Stimulated activated CD4-positive, alpha-beta T cell treated with anti-CD3 and anti-CD28 coated beads, Interleukin-1b, Interleukin-23, amount 100 ng/mL, for 4 hours (primary cell): ENCODE measurements at places on chromosomes 5 and 9.

GRCh38 chr9:127598839-127599549 lies 13.1 kb upstream of the STXBP1 start:
- DNase-seq, result no peak

DNA sequence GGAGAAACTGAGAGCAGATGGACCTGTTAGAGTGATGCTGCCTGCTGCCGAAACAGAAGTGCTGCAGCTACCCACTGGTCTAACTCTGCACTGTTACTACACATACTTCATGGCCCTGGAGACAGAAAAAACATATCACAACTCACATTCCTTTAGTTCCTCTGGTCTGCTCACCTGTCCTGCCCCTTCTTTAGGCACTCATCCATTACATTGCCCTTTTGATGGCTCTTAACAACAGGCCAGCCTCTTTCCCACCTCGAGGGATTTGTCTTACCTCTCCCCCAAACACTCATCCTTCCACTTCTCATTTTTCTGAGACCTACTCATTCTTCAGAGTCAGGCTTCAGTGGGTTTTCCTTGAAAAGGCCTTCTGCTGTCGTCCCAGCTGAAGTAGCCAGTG lies 49.2 kb downstream of the KCTD16 start:
- DNase-seq, result no peak

DNA sequence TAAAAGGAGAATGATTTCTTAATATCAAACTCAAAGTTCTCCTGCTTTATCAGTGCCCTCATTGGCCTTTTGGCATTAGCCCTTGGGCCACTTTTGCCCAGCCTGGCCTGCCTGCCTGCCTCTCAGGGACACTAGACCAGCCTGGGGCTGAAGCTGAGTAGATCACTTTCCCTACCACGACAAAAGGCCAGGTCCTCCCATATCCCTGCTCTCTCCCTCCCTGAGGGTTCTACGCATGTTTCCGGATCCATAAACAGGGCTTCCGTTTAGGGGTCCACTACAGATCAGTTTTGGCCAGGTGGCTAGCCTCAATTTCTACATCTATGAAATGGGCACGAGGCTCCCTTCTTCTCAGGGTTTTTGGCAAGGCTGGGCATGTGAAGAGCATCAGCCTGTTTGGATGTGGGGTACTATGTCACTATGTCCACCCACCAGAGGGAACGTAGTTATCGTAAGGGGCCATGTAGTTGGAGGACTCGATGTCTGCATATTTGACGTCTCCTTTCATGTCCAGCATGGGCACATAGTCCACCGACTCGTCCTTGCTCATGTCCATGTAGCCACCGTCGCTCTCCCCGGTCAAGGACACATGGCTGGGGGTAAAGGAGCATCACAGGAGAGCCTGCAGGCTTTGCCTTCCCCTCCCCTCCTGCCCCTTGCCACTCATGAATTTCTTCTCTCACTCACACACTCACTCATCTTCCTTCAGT lies 34.0 kb downstream of the PDGFRB start:
- no peak for DNase-seq

DNA sequence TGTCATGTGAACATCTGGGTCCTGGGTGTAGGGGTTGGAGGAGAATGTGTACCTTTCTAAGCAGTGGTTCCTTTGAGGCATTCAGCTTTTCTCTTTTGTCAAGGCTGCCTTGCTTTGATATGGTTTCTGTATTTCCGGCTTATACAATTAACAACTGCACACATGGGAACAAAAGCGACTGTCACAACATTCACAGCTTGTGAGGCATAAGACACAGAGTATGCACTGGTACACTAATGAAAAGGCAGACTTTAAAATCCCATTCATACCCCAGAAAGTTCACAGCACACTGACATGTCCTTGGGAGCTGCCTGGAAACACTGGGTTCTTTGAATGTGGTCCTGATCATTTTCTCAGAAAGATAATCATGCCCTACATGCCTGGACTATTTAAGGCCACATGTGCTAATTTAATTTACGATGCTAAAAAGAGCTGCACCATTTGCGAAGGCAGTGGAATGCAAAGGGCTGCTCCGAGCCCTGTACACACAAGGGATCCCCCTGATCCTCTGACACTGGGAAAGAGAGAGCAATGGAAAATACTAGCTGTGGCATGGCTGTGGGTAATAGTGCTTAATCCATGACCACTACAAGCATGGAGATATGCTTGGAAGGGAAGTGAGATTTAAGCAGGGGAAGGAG lies 131.8 kb downstream of the EFNA5 start:
- DNase-seq, result no peak

GRCh38 chr9:115146581-115147021 lies 28.6 kb upstream of the TNC start:
- no peak for DNase-seq

DNA sequence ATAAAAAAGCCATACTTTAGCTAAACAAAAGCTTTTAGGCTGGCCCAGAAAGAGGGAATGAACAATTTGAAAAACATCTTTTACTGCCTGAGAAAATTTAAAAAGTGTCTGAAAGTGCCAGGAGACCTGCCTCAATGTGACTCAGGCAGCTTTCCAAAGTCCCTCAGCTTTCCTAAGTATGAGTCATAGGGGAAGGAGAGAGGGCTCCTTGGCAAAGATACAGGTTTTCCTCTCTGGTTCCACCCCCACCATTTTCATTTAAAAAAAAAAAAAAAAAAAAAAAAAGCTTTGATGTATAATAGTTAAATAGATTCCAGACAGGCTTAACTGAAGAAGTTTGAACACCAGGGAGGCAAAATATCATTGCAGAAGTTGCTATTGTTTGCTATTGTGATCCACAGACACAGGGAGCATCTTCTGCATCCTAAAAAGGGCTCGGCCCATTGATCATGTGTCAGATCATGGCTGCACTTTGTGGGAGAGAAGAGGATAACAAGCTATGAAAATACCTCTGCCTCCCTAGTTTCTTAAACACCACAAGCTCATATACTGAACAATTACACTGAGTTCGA lies 71.5 kb downstream of the MRPS27 start:
- DNase-seq, result no peak

DNA sequence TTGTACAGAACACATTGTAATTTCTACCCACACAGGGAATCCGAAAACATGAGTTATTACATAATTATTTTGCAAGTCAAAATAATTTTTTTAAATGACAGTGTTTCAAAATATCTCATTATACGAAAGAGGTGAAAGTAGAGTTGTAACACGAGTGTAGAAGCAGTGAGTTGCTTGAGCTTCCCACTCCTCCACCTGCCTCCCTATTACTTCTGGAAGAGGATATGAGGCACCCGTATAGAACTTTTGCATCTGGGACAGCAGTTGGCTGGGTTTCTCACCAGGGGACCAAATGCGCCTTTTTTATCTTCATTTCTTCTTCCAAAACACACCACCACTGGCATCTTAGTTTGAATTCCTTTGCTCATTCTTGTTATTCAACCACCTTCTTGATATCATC lies 779.0 kb upstream of the COX7C start:
- DNase-seq, result no peak

DNA sequence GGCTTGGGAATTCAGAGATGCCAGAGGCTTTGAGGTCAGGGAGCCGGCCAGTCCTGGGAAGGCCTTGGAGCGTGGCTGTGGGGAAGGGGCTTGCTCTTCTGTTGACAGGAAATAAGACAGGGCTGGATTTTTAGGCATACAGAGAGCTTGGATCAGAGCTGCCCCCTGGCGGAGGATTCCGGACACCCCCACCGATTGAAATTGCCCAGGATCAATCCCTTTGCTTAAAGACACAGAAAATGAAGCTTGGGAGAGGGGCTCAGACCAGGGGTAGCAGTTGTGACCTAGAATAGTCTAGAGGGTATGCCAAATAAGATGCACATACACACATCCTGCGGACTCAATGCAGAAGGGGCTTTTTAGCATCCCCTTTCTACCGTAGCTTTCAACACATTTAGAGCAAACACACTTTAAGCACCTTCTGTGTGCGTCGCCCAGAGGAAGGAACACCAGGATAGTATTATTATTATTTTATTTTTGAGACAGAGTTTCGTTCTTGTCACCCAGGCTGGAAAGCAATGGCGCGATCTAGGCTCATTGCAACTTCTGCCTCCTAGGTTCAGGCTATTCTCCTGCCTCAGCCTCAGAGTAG lies 1.7 kb upstream of the NTMT1 start:
- DNase-seq, result peak; percentile 70

DNA sequence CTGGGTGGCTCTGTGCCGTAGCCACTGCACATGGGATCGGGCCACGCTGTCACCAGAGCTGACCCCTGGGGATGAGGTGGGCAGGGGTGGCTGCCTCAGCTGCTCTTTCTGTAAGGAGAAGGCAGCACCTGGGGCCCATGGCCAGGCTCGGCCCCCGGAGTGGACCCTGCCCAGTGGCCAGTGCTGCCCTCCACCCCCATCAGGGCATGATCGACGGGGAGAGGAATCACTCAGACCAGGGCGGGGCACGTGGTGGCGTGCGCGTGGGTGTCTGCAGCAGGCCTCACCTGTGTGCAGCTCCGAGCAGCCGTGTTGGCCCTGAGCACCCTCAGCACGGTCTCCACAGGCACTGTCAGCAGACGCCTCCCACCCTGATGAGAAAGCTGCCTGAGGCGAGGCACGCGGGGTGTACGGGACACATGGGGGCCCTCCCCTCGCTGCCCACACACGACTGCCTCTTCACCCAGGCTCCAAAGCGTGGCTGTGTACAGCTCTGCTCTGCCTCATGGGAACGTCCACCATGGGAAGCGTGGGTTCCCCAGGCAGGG lies 8.6 kb upstream of the CARD9 start:
- DNase-seq, result no peak

DNA sequence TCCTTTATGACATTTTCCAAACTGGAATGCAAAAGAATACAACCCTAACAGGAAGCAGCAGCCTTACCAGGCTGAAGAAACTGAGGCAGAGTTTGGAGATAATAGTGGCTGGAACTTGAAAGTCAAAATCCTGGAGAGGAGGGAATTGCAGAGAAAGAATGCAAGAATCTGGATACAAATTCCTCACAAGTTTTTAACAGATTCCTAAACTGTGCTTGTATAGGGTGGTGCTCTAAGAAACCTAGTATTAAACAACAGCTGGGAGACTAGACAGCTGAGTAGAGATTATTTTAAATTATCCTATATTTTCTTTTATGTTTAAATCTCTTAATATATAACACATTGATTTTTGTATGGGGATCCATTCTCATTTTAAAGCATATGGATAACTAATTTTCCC lies 30.7 kb downstream of the INVS start:
- DNase-seq, result no peak

DNA sequence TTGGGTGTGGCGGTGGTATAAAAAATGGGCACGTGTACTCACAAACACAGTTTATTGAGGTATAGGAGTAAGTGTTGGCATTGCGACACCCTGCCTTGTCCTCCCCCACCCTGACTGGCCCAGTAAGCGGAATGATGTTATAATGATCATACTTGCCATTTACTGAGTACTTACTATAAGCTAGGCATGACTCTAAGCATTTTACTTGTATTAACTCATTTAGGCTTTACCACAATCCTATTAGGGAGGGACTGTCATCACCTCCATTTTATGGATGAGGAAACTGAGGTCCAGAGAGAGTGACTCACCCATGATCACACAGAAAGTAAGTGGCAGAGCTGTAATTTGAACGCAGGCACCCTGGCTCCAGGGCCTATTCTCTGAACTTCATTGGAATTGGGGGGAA lies 2.3 kb downstream of the SMIM3 start:
- DNase-seq, result no peak

DNA sequence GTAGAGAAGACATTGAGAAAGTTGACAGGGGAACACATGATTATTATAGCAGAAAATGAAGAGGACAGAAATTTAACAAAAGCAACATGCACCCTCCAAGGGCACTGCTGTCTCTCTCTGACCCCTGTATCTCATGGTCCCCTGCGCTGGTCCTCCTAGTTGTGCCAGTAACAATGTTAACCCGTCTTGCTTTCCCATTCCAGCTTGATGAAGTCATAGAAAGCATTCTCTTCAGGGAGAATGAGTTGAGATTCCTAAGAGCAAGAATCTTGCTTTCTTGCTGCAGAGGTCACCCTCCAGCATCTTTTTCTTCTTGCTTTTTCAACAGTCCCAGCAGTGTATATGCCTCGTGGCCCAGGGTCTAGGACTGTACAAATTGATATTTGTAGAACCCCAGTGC lies 279.6 kb upstream of the ADAMTSL1 start:
- no peak for DNase-seq

- DNase-seq, result no peak
Observed at GRCh38 chr9:81627481-81627880, 61.9 kb downstream of the TLE1 start.

DNA sequence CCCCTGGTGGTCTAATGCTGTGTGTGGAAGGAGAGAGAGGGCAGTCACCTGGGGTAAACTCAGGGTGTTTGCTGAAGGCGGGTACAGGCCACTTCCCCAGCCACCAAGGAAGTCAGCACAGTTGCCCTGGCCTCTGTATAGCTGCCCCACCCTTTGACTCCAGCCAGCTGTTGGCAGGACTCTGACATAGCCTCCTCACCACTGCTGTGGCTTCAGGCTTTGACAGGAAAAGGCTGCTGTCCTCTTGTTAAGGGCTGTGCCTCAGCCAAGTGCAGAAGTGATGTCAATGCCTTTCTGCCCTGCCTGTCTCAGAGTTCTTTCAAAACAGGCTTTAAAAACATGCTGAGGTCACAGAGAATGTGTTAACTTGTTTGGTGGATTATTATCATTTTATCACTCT lies 487.2 kb upstream of the KLF4 start:
- no peak for DNase-seq

DNA sequence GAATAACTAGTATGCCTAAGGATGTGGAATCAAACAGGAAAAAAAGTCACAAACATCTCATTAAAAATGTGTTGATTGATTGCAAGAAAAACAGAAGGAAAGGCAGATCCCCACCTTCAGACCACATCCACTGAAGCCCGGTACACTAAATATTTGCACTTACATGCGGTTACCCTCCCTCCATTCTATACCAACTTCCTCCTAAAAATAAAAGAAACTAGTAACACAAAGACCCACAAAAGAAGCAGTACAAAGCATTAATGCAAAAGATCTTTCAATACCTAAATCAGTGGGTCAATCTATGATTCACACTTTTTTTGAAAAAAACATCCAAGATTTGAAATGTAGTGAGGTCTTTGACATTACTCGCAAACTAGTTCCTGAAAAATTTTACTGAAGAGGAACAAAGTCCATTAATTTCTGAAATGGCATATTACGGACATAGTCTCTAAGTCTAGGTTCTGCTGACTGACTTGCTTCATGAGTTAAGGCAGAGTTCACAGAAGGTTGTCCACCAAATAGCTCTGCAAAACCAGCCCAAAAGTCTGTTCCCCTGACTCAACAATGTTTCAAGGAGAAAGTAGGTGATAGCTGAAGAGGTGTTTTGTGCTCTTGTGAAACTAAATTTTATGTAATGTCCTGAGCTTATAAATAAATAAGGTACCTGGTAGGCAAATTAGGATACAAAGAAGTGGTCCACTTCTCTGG lies 100.7 kb downstream of the PAM start:
- no peak for DNase-seq

DNA sequence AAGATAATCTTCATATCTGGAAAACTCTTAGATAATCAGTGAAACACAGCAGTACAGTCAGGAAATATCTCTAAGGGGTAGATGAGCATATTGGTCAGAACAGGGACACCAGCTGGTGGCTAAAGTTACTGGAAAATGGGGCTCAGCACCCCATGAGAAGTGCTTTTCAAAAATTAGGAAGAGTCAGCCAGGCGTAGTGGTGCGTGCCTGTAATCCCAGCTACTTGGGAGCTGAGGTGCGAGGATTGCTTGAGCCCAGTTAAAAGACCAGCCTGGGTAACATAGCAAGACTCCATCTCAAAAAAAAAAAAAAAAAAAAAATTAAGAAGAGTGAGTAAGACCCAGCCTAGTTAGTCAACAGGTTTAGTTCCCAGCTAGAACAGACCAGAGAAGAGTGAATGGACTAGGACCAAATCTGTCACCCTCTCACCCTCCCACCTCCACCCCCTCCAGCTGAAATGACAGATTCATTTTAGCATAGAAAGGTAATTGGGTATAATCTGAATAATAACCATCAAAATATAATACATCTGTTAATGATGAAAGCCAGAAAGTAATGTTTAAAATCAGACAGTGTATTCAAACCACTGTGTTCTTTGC lies 120.9 kb downstream of the CDC42SE2 start:
- DNase-seq, result no peak
